Colonic mucosa (tissue), 4 donors: ENCODE measurements at places on chromosomes 3 and 15. TPM values are rescaled to one million over a fixed set of nuclear protein-coding genes. Genes with fewer than 3 reads are reported as not detected.

Gene NOX5
- total RNA-seq, result 0.17 TPM

Gene GREM1
- total RNA-seq, result 39.3 TPM

Gene GPX1
- total RNA-seq, result 235 TPM

Gene EAF1
- total RNA-seq, result 28.0 TPM

Gene RPP25
- 25.5 TPM for total RNA-seq

Gene NBEAL2
- total RNA-seq, result 40.9 TPM

Gene HIGD2B
- not detected for total RNA-seq

DNA sequence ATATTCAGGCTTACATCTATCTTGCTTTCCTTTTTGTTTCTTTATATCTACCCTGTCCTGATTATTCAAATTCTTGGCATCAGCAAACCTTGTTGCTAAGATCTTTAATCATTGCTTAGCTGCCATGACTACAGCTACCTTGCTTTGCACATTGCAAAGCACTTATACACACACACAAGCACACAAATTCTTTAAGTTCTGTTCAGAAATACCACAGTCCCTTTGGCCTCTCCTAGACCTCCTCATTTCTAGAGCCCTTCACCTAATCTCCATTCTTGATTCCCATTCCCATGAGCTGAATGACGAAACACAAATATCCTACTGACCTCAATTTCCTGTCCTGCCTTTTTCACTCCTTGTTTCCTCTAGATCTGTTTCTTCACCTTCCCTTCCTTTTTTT lies 409.6 kb downstream of the UNC13C start:
- no peaks in the 10 kb centered on the region for H3K27me3 ChIP-seq
- DNase-seq, result no peak
- H3K27ac ChIP-seq, result no peak overlapping the region
- H3K4me1 ChIP-seq, result no peaks in the 10 kb centered on the region
- no peaks in the 10 kb centered on the region for H3K36me3 ChIP-seq
- no peak overlapping the region for H3K4me3 ChIP-seq

GRCh38 chr3:157477441-157477840 lies 25.8 kb downstream of the VEPH1 start:
- H3K36me3 ChIP-seq, result no peaks in the 10 kb centered on the region
- H3K4me1 ChIP-seq, result no peaks in the 10 kb centered on the region
- H3K27me3 ChIP-seq, result no peaks in the 10 kb centered on the region

DNA sequence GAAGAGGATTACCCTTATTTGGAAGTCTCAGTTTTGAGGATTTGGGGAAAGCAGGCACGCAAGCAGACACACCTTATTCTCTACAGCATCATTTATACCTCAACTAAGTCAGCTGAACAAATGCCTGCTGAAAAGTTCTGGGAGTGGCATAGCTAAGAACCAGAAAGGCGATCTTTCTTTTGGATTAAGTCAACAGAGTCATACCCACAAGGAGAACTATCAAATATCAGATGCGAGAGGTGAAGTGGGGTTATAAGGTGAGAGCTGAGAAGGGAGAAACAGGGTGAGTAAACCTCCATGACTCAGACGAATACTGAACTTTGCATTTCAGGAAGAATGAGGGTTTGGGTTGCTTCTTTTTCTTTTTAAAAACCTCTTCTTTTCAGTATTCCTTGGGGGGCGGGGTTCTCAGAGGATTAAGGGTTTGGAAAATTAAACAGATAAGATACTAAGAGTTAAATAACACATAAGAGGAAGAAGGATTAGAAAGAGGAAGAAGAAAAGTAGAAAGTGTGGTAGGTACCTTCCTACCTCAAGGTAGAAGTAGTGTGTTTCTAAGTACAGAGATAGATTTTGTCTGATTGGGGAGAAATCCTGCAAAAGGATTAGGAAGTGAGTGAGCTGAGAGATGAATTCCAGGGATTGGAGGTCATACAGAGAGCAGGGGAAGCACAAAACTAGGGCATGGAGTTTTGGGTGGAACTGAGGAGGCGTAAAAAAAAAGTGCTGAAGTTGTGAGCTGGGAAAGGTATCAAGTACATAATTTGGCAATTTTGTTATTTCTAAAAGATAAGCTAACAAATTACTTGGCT lies 41.3 kb upstream of the ICE2 start:
- H3K27me3 ChIP-seq, result no peaks in the 10 kb centered on the region
- no peak for DNase-seq
- H3K27ac ChIP-seq, result no peak overlapping the region
- no peak overlapping the region for H3K4me3 ChIP-seq

DNA sequence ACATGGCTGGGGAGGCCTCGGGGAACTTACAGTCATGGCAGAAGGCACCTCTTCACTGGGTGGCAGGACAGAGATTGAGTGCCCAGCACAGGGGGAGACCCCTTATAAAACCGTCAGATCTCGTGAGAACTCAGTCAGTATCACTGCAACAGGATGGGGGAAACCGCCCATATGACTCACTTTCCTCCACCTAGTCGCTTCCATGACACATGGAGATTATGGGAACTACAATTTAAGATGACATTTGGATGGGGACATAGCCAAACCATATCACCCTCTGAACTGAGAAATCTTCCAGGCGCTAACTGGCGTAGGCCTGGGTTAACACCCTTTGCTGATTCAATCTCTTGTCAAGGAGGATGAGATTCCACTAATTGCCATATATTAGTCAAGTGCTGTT lies 392.3 kb downstream of the FEZF2 start:
- no peak overlapping the region for H3K27ac ChIP-seq
- H3K27me3 ChIP-seq, result no peaks in the 10 kb centered on the region
- H3K36me3 ChIP-seq, result no peaks in the 10 kb centered on the region
- H3K4me1 ChIP-seq, result no peaks in the 10 kb centered on the region
- no peak overlapping the region for H3K4me3 ChIP-seq

DNA sequence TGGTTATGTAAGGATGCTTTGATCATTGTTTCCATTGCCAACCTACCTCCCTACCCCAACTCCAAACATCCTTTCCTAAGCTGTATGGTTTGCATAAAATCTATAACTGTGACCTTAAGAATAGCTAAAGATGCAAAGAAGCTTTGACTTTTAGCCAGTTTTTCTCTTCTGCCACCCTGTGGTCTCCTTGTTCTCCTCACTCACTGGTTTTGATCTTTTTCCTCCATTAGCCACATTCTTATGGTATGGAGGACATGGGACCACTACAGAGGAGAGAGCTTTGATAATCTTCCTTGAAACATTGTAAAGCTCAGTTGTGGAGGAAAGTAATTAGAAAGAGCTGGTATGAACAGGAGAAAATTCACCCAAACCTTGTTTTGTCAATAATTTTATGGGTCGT lies 115.9 kb downstream of the NEK11 start:
- H3K4me1 ChIP-seq, result no peaks in the 10 kb centered on the region
- no peaks in the 10 kb centered on the region for H3K36me3 ChIP-seq
- DNase-seq, result no peak
- no peak overlapping the region for H3K27ac ChIP-seq
- H3K27me3 ChIP-seq, result no peaks in the 10 kb centered on the region

- no peak for DNase-seq
- no peaks in the 10 kb centered on the region for H3K4me1 ChIP-seq
- H3K36me3 ChIP-seq, result no peaks in the 10 kb centered on the region
- H3K27ac ChIP-seq, result no peak overlapping the region
- H3K27me3 ChIP-seq, result no peaks in the 10 kb centered on the region
Observed at GRCh38 chr15:77557144-77557543, 75.6 kb downstream of the LINGO1 start.

GRCh38 chr15:68405378-68406250 lies 26.3 kb downstream of the ITGA11 start:
- H3K27ac ChIP-seq, result no peak overlapping the region
- no peaks in the 10 kb centered on the region for H3K36me3 ChIP-seq
- no peaks in the 10 kb centered on the region for H3K27me3 ChIP-seq
- peak; percentile 2 for DNase-seq

DNA sequence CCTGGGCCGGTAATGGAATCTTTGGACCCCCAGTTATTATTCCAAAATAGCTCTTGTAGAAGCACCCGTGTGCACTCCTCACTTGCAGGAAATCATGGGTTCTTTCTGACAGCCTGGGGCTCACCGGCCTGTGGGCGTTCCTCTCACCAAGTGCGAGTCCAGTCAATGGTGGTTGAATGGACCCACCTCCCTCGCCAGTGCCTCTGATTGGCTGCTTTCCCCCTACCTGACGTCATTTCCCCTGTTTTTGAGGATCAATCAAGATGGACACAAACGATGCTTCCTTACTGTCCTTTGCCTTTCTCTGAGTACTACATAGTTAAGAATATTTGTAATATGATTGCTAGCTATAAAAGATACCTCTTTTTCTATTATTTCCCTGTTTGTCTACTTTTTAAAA lies 18.1 kb downstream of the MOBP start:
- DNase-seq, result no peak
- H3K36me3 ChIP-seq, result no peaks in the 10 kb centered on the region
- H3K27ac ChIP-seq, result no peak overlapping the region
- no peaks in the 10 kb centered on the region for H3K27me3 ChIP-seq
- no peaks in the 10 kb centered on the region for H3K4me1 ChIP-seq

DNA sequence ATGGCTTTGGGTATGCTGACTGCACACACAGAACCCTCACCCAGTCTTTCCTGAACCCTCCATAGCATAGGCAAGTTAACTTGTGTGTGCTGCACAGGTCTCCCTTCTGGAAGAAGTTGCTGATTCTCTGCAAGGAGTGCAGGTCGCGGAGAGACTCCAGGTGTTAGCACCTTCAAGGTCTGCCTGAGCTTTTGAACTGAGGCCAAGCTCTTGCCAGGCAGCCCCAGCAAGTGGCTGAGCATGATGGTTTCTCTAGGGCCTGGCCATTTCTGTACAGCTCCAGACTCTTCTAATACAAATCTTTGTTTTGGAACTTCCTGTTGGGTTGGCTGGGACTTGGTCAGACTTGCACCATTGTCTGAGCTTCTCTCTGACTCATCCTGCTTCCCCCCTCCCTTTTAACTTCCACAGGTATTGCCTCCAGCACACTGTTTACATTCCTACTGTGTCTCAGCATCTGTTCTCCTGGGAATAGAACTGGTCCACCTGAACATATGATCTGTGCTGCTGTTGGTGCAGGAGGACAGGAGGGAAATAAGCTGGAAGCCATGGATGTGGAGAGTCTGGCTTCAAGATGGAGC lies 53.3 kb downstream of the KY start:
- no peak overlapping the region for H3K27ac ChIP-seq
- H3K36me3 ChIP-seq, result no peaks in the 10 kb centered on the region
- no peak for DNase-seq
- H3K4me1 ChIP-seq, result no peaks in the 10 kb centered on the region
- no peaks in the 10 kb centered on the region for H3K27me3 ChIP-seq

DNA sequence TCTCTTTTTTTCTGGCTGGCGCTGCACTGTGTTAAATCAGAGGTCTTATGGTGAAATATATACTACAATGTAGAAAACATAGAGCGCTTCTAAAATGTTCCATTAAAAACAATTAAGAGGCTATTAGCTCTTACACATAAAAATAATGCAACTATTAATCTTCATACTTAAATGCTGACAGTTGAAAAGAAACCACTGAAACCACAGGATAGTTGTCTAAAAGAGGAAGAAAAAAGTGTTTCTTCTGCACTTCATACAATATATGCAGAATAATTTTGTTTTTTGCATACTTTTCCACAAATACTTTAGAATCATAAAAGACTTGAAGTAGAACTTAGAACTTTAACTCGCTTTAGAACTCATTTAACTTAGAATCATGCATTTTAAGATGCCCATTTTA lies 170.5 kb downstream of the PYDC2 start:
- H3K27ac ChIP-seq, result no peak overlapping the region
- H3K4me3 ChIP-seq, result no peak overlapping the region
- H3K36me3 ChIP-seq, result no peaks in the 10 kb centered on the region

GRCh38 chr15:49620658-49621368 lies at the start of the genes DTWD1 and FAM227B:
Gene DTWD1, plus strand, starts transcription at chr15:49621048. Its CDS starts 4,120 bp downstream, at chr15:49625168.
Gene FAM227B, minus strand, starts transcription at chr15:49620818. Its CDS starts 5,647 bp downstream, at chr15:49615171.
- peak within 1 kb of the TSS; percentile 91 for H3K27ac ChIP-seq
- no peaks in the 10 kb centered on the region for H3K36me3 ChIP-seq
- H3K27me3 ChIP-seq, result no peaks in the 10 kb centered on the region
- H3K4me1 ChIP-seq, result no peaks in the 10 kb centered on the region
